ENCODE measurements at places on chromosomes 1 and 21. TPM values are rescaled to one million over a fixed set of nuclear protein-coding genes. Genes with fewer than 3 reads are reported as not detected.

- no peak for DNase-seq
These were observed 612.4 kb downstream of the LTN1 start for GRCh38 chr21:28380241-28380640.

The TTC39A gene
- total RNA-seq: 63.2 TPM

The USH2A gene
- not detected for total RNA-seq

DNA sequence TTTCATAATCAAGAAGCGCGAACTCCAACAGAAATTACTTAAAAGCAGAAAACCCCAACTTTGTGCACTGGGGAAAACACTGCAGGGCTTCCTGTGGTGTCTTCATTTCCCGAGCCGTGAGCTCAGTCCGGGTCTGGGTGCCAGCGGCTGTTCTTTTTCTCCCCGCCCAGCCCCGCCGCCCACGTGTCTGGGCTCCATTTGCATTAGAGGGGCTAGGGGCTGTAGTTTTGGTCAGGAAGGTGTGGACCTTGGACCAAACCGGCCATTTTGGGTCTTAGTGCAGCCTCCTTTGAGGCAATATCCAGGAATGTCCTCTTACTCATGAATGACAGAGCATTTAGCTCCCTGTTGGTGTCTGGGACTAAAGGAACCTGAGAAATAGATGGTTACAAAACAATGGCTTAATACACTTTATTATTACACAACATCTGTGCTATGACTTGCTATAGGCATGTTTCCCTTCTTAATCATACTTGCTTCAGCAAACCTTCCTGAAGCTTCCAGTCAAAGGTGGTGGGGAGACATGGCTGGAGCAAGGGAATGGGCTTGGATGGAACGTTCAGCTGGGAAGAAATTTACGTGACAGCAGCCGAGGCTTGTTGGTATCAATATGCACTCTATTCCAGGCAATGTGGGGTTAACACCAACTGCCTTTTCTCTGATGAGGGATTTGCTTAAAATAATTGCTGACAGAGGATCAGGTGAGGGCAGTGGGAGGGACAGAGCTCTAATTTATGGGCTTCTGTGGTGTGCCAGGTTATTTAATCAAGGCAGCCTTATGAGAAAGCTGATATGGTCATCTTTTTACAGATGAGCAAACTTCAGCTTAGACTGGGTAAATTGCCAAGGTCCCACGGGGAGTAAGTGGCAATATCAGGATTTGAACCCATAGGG, 1.1 kb downstream of the AGTRAP start:
- DNase-seq: peak; percentile 51

GRCh38 chr1:76402128-76402527, 327.6 kb downstream of the ST6GALNAC3 start:
- DNase-seq: no peak

All from upper lobe of left lung (tissue), 6 donors.